ENCODE measurements at places on chromosomes 13 and 19.

DNA sequence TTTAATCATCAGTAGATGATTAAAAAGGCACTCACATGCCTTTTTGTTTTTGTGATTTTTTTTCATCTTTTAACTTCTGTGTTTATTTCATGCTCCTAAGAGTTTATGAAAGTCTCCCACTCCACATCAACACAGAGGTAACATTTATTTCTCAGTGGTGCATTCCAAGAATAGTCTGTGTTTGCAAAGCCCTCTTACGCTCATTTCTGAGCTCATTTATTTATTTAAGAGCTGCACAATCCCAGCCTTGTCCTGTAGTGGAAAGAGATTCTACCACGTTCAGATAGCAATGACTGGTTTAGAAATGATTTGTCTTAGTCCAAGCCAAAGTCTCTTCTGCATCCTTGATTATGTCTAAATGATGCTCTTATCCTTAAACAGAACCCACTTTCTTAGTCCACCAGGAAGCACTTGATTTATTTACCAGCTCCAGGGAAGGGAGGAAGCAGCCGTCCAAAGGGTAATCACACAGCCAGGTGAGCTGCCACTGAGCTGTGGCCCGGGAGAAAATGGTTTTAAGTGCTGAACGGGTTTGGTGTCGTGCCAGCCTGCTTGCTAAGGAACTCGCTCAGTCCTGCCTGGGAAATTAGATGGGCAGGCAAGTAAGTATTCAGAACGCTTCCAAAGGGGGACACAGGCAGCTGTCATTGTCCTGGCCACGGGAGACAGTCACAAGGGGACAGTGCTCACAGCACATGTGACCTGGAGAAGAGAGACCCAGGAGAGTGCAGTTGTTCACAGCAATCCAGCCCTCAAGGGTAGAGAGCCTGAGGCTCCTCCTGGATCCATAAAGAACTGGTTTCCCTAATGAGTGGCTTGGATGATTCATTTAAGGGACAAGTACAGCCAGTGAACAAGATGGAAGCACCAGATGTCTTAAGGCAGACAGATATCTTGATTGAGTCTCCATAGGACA is 131.8 kb upstream of the WASF3 start:
- no peak for DNase-seq

DNA sequence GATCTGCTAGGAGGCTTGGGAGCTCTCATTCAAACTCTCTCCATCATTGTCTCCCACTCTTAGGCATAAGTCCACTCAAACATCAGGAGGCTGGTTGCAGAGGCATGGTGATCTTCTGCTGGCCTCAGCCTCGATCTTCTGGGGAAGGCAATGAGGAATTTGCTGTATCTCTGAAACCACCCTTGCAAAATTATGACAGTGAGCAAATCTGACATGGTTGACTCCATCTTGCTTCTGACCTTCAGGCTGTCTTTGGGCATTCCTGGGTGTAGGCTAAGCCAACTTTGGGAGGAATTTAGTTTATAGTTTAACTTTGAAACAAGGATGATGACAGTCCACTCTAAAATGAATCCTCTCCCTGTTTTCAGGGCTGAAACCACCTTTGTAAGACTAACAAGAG is 84.1 kb upstream of the ABCC4 start:
- no peak for DNase-seq

DNA sequence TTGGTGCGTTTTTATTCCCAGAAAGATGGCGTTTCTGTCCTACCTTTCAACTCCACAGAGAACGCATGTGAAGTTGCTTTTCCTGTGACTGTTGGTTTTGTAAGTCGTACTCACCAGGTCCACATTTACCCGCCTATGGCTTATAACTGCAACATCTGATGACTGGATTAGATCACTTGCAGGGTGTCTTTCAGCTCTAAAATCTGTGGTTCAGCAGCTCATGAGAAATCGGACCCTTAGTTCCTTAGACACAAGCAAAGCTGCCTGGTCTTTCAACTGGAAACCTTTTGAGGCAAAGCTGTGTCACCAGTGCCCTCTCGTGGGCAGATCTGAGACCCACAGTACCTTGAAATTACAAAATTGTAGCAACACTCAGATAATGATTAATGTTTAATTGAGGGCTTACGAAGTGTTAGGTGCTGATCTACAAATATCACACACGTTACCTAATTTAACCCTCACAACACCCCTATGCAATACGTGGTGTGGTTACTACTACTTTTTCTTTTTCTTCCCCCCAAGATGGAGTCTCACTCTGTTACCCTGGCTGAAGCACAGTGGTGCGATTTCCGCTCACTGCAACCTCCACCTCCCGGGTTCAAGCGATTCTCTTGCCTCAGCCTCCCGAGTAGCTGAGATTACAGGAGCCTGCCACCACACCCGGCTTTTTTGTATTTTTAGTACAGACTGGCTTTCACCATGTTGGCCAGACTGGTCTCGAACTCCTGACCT is 65.4 kb downstream of the RUBCNL start:
- DNase-seq: peak; percentile 89

GRCh38 chr13:101264931-101265330 is 151.4 kb downstream of the NALCN start:
- DNase-seq: no peak

- DNase-seq: no peak
Observed at GRCh38 chr19:35514282-35514809, 897 bp upstream of the DMKN start.

GRCh38 chr19:16303755-16304154 is 20.9 kb upstream of the KLF2 start:
- DNase-seq: no peak

DNA sequence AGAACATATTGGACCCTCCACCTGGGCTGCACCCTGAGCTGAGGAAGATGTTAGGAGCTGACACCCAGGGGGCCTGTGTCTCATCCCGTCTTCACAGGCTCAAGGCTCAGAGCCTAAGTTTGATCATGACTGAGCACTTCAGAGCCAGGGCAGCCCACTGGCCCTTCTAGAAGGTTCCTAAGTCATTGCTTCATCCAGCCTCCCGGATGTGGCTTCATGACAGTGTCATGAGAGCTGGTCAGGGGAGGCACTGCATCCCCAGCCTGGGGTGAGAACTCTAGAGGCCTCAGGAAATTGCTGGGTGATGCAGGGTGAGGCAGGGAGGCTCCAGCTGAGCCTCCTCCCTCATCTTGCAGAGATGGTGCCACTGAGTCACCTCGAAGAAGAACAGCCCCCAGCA is 24.9 kb upstream of the PIK3R2 start:
- DNase-seq: peak; percentile 53

GRCh38 chr13:28161370-28161769 is 23.0 kb downstream of the PAN3 start:
- DNase-seq: peak; percentile 70

GRCh38 chr13:26787961-26788360 is 27.4 kb upstream of the GPR12 start:
- DNase-seq: no peak

GRCh38 chr13:113066746-113067145 is 38.8 kb upstream of the F7 start:
- no peak for DNase-seq

DNA sequence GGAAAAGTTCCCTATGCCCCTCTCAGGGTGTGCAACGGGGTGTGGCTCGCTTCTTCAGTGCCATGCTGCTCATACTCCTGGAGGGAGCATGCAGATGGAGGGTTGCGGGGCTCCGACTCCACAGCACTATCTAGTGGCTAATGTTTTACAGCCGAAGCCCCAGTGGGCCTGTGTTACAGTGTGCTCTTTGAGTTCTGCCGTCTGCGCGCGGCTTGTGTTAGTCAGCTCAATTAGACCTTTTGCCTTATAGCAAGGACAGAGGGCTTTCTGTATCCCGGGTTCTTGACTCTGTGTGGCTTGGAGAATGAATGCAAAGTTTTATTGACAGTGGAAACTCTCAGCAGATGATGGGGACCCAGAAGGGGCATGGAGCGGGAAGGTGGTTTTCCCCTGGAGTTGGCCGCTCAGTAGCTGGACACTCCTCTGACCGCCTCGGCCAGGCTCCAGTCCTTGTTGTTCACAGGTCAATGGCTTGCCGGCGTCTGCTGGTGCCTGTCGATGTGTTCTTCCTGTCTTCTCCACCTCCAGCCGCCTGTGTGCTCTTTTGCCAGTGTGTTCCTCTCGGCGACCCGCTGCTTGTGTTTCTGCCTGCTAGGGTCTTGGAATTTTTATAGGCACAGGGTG is 383.4 kb downstream of the LMO7 start:
- peak; percentile 29 for DNase-seq

DNA sequence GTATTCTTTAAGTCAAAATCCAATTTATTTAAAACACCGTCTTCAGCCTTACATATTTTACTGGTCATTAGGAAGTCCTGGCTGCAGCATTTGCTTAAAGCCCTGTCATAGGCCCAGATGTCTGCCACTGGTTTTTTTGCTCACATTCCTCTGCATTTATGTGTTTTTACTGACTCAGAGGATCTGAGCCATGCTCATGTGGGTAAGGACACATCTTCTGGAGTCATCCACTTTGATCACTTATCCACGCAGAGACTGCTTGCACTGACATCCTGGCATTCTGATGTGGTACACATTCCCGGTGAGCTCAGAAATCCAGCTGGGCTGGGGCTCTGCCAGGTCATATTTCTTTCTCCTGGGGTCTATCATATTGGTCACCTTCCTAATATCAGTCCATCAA is 531.7 kb upstream of the ARGLU1 start:
- no peak for DNase-seq

- DNase-seq: peak; percentile 81
Observed at GRCh38 chr19:41753159-41753558, 2.2 kb upstream of the CEACAM6 start.

GRCh38 chr13:91358387-91358782 is 10.9 kb downstream of the MIR17HG start:
- DNase-seq: peak; percentile 79

- no peak for DNase-seq
Observed at GRCh38 chr13:42405665-42406390, 133.9 kb downstream of the AKAP11 start.

GRCh38 chr13:71417205-71417604 is 449.8 kb downstream of the DACH1 start:
- no peak for DNase-seq

- no peak for DNase-seq
Observed at GRCh38 chr19:11090997-11091702, 1.9 kb downstream of the LDLR start.

GRCh38 chr13:57408312-57408711 is 223.2 kb upstream of the PCDH17 start:
- DNase-seq: no peak

DNA sequence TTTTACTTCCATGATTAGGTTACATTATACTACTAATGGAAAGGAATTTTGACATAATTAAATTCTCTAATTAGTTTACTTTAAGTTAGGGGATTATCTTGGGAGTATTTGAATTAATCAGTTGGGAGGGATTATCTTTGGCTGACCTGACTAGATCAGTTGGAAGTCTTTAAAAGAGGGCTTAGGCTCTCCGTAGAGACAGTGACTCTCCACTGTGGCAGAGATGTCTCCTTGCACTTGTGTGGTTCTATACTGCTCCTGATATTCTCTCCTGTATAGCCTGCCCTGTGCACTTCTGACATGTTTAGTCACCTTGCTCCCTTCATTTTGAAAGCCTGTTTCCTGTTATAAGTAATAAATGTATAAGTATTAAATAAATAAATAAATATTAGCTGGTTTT is 1612.3 kb upstream of the PRR20A start:
- no peak for DNase-seq

DNA sequence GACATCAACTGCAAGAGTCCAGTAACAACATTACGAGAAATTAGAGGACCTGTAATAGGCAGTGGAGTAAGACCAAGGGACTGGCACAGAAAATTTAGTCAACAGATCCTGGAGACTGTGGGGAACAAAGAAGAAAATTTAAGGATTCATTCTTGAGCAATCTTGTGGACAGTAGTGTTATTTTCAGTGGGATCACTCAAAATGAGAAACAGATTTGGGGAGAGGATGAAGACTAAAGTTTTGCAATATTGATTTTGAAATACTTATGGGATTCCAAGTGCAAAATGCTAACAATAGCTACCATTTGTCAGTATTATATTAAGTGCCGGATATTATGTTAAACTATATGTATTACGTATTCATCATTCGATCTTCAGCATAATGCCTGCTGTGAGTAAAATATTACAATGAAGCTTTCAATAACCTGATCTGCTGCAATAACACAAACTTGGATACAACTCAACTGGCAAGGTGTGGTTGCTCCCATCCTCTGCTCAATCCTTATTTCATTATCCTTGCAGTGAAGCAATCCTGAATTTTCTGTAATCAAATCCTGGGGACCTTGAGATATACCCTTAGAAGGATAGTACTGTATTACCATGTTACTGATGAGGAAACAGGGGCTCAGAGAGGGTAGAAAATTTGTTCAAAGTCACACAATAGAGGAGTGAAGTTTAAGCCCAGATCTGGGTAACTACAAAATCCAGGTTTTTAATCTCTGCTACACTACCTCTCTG is 84.2 kb downstream of the SACS start:
- no peak for DNase-seq

DNA sequence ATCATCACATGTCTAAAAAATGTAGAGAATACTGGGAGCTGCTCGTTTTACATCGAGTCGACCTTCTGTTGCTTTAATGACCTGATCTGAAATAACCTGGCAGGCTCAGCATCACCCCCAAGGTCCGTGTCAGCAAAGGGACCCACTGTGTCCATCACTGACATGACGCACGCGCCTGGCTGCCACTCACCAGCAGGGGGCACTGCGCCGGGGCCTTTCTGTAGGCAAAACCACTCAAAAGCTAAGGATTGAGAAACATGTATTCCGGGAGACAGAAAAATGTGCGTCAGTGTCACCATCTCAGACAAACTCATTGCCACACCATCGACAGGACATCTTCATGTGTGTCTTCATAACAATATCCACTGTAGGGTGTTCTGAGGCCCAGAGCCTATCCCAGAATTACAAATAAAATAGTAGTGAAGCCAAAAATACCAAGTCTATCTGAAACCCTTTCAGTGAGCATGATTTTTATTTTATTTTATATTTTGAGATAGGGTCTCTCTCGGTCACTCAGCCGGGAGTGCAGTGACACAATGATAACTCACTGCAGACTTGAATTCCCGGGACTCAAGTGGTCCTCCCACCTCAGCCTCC is 130.3 kb upstream of the LSM14A start:
- DNase-seq: peak; percentile 81

DNA sequence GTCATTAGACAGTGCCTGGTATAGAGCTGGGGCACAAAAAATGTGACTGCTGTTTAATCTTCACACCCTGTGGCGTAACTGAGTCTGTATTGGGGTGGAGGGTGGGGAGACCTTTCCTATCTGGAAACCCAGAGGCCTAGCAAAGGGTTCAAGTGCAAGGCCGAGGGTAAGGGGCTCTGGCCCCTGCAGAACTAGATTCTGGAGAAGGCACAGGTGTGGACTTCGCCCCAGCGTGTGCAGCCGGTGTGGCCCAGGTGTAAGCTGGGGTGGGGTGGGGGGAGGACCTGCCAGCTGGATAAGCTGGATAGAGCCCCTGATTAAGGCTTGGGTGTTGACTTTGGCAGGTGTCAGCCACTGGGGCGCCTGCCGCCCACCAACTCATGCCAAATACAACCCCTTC is 1.3 kb downstream of the RAB3D start:
- no peak for DNase-seq

GRCh38 chr19:49690656-49691242 is at the start of gene CPT1C:
Gene CPT1C (plus strand): TSS chr19:49691116. CDS start chr19:49692253, 1,137 bp downstream.
- DNase-seq: peak; percentile 57

GRCh38 chr19:4832776-4833175 is 1.3 kb upstream of the TICAM1 start:
- no peak for DNase-seq
